Stimulated activated CD8-positive, alpha-beta memory T cell treated with anti-CD3 and anti-CD28 coated beads, Interleukin-15, amount 100 ng/mL, for 24 hours (primary cell): ENCODE measurements at places on chromosomes 2 and 18.

- DNase-seq: no peak
Measured at GRCh38 chr2:88053296-88053695, 2.3 kb downstream of the KRCC1 start.

GRCh38 chr18:74825460-74825859, 227.8 kb downstream of the ZNF407 start:
- no peak for DNase-seq

DNA sequence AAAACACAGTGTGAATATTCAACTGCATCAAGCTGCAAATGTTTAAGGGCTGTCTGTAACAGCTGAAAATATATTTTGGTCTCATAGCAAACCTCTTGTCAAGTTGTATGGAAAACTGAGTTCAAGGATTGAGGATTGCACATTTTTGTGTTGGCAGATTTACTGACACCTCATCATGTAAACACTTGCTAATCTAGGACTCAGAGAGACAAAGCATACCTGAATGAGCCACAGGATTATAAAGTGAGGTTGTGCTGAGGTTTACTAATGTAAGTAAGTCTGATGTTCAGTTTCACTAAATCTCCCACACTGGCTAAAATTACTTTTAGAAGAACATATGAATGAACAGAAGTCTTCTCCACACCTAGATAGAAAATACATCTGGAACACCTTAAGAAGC, 1993.1 kb upstream of the CELF4 start:
- no peak for DNase-seq

DNA sequence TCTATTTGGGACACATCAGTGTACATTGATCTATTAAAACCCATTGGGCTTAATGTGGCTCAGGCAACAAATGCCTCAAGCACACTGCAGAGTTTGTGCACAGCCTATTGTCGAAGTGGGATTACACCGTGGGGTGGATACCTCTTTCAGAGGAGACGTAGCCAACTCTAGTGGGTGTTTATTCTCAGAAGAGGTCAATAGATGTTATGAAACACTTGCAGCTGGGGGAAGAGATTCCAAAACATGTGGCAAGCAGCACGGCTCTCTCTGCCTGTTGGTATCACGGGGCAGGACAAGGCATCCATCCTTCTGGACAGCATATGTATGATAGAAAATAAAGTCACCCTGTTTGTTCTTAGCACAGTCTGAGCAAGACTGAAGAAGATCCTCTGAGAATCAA, 121.4 kb upstream of the COPS8 start:
- no peak for DNase-seq

DNA sequence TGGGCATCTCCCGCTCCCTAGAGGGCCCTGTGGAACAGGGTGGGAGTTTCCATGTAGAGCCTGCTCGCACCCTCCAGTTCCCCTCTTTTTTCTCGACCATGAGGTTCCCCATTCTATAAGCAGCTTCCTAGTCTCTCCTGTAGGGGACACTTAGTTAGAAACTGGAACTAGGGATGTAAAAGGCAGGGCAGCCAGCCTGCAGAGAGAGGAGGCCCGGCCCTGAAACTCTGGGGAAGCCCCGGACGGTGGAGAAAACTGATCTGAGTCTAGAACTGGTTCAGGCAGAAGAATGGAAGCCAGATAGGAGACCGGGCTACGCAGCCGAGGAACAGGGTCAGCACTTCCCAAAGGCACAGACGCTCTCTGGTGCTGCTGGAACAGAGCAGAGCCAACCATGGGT, 51.6 kb upstream of the ATG16L1 start:
- no peak for DNase-seq

- no peak for DNase-seq
Measured at GRCh38 chr18:58694720-58695468, 23.6 kb downstream of the MALT1 start.

DNA sequence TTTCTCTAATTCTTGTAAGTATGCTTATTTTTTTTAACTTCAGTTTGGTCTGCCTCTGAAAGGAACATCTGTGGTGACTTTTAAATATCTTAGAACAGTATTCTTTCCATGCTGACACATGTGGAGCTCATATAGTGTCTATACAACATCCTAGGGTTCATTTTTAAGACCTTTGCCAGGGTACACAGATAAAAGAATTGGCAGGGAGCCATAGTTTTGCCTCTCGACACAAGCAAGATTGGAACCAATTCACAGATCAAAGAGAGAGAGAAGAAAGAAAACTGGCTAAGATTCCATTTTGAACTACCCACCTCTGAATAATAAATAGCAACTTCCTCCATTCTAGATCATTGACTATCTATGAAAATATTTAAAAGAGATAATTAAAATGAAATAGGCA, 142.7 kb upstream of the ST6GAL2 start:
- DNase-seq: no peak

- DNase-seq: no peak
Measured at GRCh38 chr2:218028562-218029348, 26.0 kb upstream of the TNS1 start.

DNA sequence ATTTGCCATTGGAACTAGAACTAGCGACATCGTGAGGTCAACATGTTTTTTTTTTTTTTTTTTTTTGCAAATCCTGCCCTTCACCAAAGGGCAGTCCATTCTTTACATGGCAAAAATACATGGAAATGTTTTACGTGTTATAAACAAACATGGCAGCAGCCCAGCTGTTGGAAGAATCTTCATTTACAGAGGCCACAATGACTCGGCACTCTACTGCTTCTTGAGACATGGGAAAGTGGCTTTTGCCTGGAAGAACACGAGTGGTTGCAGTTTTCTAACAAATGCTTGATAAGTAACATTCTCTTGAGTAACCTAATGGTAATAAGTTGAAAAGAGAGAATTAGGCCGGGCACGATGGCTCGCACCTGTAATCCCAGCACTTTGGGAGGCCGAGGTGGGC, 22.8 kb upstream of the POLR1B start:
- no peak for DNase-seq

DNA sequence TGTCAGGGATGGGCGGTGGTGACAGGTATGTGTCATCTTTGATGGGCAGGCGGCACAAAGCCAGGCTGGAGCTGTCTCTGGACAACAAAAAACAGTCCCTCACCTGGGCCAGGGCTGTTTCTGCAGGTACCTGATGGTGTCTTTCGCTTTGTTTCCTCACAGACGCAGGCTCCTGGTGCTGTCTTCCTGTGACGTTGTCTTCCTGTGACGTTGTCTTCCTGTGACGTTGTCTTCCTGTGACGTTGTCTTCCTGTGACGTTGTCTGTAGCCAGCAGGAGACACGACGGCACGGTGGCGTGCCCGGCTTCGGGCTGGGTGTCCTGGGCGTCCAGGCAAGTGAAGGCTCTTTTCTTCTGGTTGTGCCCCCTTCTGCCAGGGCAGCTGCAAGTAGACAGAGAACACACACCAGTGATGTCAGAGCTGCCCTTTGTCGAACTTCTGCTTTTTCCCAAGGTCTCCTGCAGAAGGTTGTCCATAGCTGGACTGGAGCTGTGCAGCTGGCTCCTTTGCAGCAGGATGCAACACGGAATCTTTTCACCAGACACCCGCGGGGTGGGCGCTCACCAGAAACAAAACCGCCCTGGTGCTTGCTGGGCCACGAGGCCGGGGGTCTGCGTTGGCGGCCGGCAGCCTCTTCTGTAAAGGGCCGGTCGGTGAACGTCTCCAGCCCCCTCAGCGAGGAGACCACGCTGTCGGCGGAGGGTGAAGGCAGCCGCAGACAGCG, 21.1 kb downstream of the GPR35 start:
- DNase-seq: no peak

DNA sequence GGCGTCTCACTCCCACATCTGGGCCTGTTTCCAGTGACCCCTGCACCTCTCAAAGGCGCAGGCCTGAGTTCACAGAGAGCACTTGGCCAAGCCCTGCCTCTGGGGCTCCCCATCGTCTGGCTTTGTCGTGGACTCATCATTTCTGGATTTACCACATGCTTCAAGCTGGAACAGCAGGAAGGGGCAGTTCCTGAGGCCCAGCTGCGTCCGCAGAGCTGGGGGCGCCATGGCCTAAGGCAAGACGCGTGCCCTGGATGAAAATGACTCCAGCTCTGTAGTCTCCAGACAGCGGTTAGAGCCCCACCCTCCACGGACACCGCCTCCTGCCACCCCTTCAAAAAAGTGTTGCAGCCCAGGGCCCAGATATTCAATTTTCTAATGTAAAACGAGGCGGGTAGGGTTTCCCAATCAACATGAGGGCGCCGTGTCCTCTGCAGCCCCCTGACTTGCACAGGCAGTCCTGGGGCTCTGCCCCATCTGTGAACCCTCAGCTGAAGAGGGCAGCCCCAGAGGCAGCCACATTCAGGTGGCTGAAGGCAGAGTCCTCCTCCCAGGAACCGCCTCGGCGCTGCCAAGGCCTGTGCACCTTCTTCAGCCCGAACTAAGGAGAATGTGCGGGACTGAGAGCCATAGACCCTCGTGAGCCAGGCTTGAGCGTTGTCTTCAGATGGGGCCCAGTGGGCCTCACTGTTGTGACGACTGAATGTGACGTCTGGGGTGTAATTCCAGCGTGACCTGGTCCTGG, 85.5 kb downstream of the NFATC1 start:
- no peak for DNase-seq

GRCh38 chr2:151280271-151280670, 9.2 kb downstream of the NMI start:
- DNase-seq: no peak

DNA sequence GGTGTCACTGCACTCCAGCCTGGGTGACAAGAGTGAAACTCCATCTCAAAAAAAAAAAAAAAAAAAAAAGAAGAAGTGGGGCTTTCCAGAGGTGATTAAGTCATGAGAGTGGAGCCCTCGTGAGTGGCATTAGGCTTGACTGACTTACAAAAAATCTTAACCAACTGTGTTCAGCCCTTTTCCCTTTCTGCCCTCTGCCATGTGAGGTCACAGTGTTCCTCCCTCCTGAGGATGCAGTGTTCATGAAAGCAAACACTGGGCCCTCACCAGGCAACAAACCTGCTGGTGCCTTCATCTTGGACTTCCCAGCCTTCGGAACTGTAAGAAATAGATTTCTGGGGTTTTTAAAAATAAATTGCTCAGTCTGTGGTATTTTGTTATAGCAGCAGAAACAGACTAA, 37.0 kb upstream of the METTL21A start:
- no peak for DNase-seq

DNA sequence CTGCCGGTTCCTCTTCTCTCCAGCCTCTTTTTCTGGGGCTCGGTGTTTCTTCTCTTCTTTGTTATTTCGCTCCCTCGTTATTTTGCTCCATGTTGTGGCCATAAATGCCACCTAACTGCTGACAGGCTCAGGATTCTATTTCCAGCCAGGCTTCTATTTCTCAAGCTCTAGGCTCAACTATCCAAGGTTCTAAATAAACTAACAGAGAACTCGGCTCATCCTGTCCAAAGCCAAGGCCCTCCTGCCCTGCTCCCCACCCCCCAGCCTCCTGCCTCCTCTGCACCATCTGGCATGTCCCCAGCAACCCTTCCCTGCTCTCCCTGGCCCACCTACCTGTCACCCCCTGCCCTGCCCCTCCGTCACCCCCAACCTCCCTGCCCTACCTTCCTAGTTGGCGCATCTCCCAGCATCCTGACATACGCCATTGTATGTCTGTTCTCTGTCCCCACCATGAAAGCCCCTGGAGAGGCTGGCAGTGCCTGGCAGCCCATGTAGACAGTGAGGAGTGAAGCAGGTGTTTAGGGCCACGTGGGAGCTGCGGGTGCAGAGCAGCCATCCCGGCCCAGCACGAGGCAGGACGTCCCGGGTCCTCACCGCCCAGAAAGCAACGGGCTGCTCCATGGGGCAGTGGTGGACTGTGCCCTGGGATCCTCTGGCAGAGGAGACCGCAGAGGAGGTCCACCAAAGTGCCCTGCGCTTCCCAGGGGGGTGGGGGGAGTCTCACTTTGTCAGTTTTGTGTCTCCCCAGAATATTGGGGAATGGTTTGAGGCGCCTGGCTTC, 186.9 kb downstream of the TWIST2 start:
- no peak for DNase-seq

DNA sequence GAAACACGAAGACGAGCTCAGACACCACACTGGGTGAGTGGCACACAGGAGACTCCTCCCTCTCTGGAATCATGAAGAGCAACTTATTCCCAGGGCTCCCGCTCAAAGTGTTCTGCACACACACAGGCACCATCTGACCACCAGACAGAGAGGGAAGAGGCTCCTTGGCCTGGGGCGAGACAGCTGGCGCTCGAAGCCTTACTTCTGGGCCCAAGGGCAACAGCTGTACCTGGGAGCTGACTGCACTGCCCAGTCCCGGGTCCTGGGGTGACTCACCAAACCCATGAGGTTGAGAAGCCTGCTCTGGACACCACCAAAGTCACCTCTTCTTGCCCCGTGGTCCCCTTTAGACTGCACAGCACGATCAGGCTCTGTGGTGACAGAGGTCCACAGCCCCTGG, 42.4 kb downstream of the ADCY3 start:
- DNase-seq: no peak

DNA sequence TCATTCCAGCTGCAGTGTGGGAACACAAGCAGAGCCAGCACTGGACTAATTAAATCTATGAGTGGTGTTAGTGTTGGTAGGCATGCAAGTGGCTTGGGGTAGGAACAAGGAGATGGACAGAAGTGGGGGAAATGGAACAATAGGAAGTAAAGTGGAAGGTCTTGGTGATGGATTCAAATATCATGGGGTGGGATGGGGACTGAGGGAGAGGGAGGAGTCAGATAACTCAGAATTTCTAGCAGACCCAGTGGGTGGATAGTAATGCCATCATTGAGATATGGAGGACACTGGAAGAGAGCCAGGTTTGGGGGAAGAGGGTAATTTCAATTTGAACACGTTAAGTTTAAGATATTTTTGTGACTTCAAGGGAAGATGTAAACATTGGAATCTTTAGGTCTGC, 2.9 kb upstream of the LNPK start:
- no peak for DNase-seq
